Kasumi-1 (cell line): ENCODE measurements at places on chromosomes 2 and 18.
A peak's percentile ranks its signal among the peaks of the same experiment; 100 is the strongest.

DNA sequence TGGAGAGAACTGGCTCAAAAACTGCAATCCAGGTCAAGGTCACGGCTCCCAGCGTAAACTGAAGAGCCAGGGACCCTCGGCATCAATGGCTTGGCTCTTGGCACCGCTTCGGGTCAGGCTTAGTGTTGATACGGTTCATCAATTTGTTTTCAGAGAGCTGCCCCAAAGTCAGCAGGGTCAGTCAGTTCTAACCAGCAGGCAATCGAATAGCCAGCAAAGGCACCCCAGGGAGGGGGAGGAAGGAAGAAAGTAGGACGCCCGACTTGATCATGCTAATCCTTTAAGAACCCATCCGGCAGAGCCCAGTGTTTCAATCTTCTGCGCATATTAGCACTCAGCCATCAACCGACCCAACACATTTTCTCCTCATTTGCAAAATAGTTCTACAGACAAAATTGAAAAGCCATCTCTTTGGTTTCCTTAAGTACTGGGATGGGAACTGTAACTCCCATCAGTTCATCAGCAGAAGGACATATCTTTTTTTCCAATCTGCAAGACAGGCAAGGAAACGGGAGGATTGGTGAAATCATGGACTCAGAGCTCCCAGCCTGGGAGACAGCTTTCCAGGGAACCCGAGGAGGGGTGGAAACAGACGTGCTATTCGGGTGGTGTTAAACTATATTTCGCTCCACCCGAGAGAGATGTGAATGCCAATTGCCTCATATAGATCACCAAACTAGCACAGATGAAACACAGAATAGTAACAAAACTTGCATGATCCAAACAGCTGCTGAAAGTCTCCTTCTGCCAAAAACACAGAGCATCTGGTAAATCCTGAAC lies 40.7 kb upstream of the CABLES1 start:
- DNase-seq = no peak

DNA sequence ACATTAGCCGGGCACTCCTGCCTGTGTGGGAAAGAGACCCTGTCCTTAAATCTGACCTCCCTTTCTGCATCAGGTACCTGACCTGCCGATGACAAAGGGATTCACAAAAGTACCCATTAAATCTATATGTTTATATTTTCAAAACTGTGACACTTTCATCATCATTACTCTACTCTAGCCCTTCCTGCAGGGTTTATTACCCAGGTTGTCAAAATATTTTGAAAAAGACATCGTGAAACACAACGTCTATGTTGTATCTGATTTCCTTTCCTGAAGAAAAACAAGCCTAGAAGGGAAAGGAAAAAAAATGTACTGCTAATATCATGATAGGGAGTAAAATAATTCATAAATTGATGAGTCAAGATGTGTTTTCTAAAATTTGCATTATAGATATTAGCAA lies 15.2 kb upstream of the KYNU start:
- no peak for DNase-seq

DNA sequence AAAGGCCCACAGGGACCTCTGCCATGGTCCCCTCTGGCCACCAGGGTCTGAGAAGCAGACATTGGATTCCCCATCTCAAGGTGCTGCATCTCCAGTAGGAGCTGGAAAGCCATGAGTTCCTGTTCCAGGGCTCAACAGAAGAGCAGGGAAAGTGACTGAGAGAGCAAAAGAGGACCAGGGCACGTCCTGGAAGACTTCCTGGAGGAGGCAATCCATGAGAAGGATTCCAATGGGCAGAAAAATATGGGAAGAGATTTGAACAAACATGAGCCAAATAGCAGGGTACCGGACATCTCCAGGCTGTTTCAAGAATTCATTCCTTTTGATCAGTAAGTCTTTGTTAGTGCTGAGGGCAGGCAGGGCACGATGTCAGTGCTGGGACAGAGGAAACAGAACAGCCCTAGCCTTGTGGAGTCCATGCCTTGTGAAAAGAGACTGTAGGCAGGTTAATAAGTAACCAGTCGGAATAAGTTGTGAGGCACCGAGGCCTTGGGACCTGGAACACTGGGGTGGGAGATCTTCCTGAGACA lies 72.8 kb upstream of the TWIST2 start:
- DNase-seq = no peak

DNA sequence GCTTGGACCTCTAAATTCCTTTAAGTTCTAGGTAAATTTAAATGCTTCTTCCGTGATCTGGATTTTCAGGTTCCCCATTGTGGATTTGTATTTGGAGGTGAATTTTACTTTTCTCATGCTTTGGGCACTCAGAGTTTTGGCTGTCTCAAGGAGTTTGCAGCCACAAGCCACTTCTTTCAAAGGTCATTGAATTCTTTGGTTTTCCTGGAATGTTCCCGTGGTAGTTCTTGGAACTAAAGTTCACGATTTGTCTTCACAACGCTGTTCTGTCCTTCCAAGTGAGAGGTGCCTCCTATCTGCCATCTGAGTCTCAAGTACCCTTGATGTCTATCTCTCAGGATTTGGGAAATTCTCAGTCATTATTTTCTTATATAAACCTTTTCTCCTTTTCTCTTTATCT lies 1438.7 kb upstream of the ZEB2 start:
- no peak for DNase-seq

- no peak for DNase-seq
These were observed 360.6 kb upstream of the HNRNPA3 start for GRCh38 chr2:176851889-176852483.

DNA sequence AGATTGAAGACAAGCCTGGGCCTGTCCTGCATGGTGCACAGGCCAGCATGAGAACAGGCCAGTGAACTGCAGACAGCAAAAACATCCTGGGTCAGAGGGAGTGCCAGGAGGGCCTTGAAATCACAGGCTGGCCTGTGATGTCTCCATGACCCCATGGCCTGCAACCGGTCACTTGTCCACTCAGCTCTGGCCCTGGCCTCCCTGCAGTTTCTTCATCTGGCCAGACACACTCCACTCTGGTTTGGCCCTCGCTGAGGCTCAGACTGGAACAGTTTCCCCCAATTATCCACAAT lies 12.6 kb downstream of the CYRIA start:
- no peak for DNase-seq

DNA sequence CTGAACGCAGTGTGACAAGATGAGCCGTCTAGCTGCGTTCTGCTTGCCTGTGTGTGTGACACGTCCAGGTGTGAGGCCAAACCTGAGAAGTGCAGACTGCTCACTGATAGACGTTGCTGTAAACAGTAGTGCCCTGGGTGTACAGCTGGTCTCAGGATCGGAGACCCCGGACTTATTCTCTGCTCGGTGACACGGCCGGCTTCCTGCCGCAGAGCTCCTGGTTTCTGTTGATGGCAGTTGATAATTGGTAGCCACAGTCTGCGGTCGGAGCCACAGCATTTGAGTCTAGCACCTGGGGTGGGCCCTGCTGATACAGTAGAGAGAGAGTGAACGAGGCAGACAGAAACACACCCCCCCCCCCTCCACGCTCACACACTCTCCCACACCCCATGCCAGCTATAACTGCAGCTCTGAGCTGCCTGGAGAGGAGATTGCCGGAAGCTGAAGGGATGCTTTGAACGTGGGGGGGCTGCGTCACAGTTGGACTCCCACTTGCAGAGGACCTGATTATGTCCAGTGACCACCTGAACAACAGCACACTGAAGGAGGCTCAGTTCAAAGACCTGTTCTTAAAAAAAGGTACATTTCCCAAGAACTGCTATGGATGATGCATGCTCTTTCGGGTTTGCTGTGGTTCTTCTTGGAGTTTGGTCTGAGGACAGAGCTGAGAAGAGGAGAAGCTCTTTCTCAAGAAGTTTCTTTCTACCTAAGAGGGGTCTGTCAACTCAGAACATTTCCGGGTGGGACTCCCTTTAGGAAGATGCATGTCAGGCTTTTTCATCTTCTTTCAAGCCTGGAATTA lies 114.0 kb downstream of the FAM210A start:
- peak; percentile 47 for DNase-seq

DNA sequence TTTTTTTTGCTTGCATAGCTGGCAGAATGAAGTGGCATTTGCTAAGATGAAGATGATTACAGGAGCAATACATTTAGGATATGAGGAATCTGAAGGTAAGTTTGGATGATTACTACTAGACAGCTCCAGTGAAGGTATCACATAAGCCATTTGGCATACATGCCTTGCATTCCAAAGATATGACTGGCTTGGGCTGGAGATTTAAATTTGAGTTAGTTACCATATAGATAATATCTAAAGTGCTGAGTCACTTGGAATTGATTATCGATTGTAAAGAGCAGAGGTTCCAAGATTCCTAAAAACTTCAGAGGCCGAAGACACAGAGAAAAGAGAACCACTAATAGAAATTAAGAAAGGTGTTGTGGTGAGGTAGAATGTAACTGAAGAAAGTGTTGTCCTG lies 1026.4 kb downstream of the DSC3 start:
- DNase-seq = no peak

DNA sequence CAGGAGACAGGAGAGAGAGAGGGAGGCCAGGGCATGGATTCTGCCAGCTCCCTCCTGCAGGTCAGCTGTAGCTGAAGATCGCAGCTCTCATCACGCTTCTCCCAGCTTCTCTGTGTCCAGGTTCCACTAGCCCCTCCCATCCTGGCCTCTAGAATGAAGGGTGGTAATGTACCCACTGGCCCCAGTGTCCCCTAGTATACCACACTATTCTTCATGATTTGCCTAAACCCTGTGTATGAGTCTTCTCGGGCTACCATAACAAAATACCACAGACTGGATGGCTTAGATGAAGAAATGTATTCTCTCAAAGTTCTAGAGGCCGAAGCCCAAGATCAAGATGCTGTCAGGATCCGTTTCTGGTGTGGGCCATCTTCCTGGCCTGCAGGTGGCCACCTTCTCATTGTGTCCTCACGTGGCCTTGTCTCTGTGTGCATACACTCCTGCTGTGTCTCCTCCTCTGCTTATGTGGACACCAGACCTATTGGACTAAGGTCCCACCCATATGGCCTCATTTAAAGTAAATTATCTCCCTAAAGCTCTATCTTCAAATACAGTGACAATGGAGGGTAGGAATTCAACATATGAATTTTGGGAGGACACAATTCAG lies 77.3 kb downstream of the TNFRSF11A start:
- no peak for DNase-seq

DNA sequence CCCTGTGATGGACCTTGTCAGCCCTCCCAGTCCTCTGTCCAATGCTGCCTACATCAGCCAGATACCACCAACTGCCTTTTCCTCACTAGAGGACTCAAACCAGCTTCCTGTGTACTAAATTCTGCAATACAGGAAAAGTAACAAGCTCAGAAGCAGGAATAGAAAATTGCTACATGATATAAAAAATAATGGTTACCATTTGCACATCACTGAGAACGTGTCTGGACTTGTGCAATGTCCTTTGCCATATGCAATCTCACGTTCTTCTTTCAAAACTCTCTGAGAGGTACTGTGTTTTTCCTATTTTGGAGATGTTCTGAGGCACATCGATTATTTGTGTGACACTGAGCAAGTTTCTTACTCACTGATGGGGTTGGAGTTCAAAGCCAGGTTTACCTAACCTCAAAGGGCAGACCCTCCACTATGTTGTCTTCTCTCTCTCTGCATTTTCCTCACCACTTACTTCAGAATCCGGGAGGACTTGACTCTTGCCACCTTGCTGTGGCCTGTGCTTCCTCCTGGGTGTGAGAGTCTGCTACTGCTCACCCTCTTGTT lies 12.1 kb downstream of the UPP2 start:
- DNase-seq = peak; percentile 22

DNA sequence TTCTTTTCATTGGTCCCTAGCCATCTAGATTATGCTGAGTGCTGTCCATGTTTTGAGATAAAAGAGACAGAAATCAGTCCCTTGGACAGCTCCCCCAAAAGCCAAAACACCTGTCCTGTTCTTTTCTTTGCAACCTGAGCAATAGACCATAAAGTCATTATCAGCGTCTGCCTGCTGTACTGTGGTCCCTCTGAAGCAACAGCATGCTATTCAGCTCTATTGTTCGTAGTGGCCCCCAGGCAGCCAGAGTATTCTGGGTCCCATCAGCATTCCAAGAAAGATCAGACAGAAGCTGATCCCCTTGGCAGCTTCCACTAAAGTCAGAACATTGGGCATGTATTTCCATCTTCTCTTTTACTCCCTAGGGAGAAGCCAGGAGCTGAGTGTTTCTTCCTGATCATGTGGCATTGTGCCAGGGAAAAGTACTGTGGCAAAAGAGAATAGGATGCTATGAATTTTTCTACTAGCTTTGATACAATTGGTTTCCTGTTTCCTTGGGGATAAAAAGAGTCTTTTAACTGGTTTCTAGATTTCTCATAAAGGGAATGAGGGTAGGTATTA lies 33.6 kb upstream of the ZSWIM2 start:
- DNase-seq = no peak

DNA sequence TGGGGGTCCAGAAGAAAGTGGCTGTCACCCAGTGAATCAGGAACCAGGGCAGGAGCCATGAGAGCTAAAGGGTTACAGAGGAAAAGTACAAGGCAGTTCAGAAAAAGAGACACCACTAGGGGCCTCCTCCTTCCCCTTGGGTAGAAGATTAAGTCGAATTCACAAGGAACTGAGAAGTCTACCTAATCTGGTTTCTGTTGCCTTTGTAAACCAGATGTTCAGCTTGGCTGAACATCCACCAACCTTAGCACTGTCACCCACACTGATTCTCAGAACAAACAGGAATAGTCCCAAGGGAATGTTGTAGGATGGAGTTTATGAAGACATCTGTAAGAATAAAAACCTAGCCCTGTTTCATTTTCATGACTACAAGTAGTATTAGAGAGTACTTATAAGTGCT lies 90.4 kb upstream of the NOSTRIN start:
- peak; percentile 91 for DNase-seq

GRCh38 chr2:8219631-8220355 lies 462.1 kb upstream of the ID2 start:
- DNase-seq = no peak

GRCh38 chr2:188984680-188985079 lies 10.5 kb downstream of the COL3A1 start:
- DNase-seq = no peak

DNA sequence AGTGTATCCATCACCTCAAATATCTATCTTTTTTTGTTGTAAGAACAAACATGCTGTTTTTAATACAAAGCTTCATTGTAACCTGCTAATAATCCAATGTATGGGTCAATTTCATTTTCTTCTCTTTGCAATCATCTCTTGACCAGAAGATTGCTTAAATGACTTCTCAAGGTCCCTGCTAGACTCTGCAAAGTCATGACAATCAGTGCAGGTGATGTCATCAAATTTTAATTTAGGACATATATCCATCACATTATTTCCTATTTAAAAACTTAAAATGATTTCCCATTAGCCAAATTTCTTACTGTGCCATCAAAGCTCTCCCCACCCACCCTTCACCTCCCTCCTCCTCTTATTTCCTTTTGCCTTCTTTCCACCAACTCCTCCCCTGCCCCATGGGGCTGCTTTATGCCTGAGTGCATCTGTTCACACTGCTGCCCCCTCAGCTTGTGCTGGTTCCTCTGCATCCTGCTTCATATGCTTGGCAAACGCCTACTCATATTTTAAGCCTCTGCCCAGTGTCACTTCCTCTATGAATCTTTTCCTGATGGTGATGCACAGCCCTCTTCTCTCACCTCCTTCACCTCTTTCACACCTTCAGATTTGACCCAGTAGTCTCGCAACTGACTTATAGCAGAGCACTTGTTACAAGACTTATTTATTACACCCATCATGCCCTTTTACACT lies 20.3 kb downstream of the PLEK start:
- peak; percentile 49 for DNase-seq

- no peak for DNase-seq
These were observed 79.0 kb downstream of the COLEC12 start for GRCh38 chr18:421247-422155.
